ENCODE measurements at places on chromosomes 16 and 17.

DNA sequence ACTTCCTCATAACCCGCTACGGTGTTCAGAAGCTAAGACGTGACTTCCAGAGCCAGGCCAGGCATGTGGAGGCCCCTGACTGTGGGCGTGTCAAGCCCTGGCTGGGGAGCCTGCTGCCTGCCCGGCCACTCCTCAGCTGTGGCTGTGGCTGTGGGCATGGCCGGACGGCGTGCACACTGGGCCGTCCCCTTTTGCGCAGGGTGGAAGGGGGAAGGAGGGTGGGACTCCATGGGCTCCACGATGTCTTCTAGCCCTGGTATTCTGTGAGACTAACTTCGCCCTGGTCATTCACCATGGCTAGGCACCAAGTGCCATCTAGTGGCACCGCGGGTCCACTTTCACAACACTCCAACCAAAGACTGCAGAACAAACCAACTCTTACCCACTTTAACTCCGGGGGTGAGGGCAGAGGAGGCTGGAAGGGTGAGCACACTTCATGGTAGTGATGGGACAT lies 67.9 kb downstream of the N4BP1 start:
- no peak for DNase-seq

- no peak for DNase-seq
These were observed 35.3 kb downstream of the PRMT7 start for GRCh38 chr16:68345958-68346635.

DNA sequence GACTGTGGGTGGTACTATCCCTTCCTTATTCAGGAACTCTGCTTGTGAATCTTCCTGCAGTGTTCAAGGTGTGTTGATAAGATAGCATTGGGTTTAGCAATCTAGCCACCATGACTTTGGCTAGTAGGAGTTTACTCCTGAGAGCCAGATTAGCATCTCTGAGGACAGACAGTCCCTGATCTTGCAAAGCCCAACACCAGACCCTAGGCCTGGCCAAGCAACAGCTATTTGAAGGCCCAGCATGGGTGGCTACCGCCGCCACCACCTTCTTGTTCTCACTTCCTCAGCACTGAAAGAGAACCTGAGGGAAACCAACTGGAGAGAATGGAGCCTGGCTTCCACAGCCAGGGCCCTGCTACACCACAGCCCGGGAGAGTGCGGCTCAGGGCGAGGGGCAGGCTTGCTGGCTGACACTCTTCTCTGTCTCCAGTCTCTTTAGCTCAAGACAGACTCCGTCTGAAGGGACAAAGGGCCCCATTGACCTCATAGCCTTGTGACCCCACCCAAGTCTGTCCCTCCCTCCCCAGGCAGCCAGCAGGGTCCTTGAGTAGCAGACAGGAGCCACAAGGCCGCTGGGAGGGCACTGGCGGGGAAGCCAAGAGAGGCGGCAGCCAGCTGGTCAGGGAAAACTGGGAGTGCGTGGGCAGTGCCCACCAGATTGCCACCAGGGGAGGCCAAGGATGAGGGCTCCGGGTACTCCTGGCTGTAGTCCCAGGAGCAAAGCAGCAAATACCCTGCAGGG lies 10.9 kb upstream of the ARHGAP23 start:
- DNase-seq, result no peak

DNA sequence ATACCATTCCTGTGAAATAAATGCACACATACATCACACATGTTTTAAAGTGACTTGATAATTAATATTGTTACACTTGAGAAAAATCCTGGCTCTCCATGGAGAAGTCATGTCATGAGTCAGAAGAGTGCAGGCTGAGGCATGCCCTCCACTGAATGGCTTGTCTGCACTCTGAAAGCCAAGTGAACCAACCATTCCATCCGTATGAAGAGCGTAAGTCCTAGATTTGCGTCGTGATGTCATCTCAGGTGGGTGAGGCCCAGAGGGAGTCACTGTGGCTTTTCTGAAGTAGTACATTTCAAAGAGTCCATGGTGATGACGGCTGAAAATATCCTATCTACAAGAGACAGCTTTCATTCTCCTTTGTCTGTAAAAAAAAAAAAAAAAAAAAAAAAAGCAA lies 83.5 kb upstream of the IRX5 start:
- DNase-seq, result no peak

GRCh38 chr17:57696050-57696449 lies 49.0 kb downstream of the CCDC182 start:
- DNase-seq, result no peak

DNA sequence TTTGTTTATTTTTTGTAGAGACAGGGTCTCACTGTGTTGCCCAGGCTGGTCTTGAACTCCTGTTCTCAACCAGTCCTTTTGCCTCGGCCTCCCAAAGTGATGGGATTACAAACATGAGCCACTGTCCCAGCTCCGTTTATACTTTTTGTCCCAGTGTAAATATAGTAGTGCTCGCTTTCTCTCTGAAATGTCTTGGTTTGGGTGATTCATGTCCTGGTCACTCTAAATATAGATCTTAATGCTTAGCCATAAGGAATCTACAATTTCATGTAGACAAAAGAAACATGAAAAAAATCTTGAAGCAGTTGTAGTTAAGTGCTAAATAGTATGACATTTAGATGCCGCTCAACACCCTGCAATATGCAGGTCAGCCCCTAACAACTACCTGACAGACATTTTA lies 126.9 kb downstream of the KATNIP start:
- no peak for DNase-seq

- no peak for DNase-seq
These were observed 190.3 kb downstream of the KIF2B start for GRCh38 chr17:54013072-54013471.

DNA sequence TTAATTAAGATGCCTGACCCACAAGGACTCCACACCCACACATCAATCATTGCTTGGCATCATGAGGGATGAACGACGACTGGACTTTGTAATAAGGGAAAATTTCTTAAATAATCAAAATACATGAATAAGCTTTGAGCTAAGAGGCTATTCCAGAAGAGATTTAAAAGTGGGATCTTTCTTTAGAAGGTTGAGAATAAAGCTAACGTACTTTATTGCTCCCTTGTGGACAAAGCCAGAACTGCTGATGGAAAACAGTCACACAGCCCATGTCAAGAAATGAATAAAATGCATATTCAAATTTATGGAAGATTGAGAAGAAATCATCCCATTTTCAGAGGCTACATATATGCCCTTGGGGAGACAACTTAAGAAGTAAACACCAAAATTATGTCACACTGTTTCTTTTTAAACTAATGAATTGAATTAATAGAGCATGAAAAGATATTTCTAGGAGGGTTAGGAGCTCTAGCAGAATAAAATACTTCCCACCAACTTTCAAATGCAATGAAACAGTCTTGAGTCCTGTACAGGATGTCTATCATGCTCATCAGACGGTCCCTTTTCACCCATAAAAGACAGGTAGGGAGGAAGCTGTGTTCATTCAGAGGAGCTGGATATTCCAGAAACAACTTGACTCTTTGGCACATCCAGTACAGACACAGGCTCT lies 60.2 kb upstream of the PHOSPHO1 start:
- no peak for DNase-seq

DNA sequence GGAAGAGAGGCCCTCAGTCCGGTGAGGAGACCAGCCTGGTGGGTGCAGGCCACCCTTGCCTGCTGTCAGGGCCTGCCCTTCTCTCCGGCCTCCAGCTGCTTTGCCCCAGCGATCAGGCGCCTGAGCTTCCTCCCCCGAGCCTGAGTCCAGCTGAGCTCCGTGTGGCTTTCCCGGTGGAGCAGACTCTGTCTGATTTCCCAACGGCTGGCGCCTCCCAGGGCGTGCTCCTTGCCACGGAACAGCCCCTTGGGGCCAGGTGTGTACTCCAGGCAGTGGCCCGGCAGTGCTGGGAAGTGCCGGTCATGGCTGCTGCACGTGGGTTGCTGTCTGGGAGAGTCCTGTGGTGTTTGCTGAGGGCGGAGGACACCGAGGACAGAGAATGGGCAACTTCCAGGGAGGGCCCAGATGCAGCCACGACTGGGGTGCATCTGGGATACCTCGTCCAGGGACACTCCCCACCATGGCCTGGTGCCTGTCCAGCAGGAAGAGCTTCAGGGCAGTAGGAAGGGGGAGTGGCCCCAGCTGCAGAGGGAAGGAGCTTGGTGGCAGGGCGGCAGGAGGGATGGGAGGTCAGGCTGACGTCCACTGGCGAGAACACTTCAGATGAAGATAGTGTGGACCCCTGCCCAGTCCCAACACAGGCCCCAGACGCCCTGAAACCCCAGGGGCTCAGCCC lies 22.5 kb downstream of the METRNL start:
- DNase-seq, result no peak

DNA sequence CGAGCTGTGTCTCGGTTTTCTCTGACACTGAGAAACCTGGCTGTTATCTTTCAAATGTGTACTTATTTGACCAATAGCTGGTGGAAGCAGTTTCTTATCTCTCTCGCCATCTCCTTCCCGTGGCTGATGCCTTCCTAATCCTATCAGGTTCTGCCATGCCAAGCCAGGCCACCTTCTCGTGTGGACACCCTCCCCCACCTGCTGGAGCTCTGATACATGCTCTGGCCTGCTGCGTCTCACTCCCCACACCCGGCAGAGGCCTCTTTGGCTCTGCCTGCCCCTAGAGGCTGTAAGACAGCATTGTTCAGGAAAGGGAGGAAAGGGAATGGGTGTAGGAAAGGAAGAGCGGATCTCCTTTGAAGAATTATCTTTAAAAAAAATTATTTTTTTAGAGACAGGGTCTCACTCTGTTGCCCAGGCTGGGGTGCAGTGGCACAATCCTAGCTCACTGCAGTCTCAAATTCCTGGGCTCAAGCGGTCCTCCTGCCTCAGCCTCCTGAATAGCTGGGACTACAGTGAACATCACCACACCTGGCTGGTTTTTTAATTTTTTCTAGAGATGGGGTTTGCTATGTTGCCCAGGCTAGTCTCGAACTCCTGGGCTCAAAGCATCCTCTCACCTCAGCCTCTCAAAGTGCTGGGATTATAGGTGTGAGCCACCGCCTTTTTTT lies 7.5 kb upstream of the ARMC5 start:
- no peak for DNase-seq

- no peak for DNase-seq
These were observed 128.4 kb downstream of the CDH11 start for GRCh38 chr16:64993464-64993863.

GRCh38 chr17:71192039-71192555 lies 928.7 kb upstream of the SOX9 start:
- no peak for DNase-seq

GRCh38 chr16:26765087-26765486 lies 301.6 kb upstream of the C16orf82 start:
- no peak for DNase-seq

- no peak for DNase-seq
These were observed 35.2 kb downstream of the MBTD1 start for GRCh38 chr17:51224402-51225262.

DNA sequence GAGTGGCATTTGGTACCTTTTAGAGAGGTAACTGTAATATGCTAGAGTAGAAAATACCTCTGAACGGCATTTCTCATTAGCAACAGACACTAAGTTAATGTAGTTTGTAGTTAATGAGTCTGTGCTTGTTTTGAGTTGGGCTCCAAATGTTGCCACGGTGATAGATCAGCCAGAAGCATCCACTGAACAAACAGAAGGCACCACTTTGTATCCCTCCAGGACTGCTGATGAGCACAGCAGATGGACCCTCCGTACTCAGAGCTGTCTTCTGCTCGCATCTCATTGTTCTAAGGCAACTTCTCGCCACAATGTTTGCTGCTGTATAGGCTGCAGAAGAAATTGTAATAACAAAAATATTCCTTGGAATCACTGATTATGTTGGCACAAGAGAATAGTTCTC lies 56.1 kb downstream of the TNRC6C start:
- no peak for DNase-seq

- DNase-seq, result no peak
These were observed 16.0 kb upstream of the SPPL2C start for GRCh38 chr17:45828582-45829133.

DNA sequence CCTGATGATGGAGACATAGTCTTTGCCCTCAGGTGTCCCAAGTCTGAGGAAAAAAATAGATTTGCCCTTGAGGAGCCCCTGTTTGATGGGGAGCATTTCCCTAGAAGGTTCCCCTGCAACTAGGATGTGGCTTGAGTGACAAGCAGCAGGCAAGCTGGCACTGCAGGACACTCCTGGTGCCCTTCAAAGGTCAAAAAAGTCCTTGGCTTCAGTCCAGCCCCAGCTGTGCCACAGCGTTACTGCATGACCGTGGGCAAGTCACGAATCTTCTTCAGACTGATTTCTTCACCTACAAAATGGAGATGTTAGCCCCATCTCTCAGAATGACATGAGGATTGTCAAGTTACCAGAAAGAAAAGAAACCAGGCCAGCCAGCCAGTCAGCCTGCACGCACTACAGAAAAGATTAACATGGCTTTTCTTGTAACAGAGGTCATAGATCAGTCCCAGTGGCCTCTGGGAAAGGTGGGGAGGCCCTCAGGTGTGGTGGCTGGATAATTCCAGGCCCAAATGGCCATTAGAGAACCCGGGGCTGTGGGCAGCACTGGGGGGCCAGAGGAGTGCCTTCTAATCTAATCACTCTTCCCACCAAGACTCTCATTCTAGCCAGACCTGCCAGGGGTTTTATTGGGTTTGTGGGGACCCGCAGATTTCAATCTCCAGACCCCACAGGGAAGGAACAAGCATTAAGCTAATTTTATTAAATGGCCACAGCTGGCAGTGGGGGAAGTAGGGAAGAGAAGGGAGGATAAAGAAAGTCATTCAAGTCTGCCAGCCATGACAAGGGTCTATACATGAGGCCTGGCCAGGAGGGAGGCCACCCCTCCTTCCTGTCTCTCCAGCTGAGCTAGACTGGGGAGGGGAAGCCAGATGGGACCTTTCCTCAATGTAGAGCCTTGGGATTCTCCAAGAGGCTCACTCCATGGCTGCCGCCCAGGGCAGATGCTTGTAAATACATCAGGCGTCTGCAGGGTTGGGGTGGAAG lies 9.7 kb upstream of the KIF18B start:
- no peak for DNase-seq

DNA sequence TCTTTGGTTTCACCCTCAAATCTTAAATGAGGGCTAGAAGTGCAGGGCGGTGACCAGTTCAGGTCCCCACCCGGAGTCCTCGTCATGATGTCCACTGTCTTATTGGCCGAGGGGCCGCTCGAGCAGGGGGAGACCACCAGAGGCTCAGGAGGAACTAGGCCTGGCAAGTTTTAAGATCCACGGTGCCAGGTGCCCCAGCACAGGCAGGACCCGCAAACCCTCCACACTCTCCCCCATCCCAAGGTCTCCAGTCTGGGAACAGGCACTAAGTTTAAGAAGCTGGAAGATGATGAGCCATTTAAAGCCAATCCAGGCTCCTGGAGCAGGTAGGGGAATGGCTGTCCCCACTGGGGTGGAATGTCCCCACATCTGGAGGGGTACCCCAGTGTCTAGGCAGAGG lies 4.1 kb downstream of the DLX3 start:
- DNase-seq, result no peak

- no peak for DNase-seq
These were observed 3.6 kb downstream of the BANP start for GRCh38 chr16:87954826-87955225.

- no peak for DNase-seq
These were observed 13.2 kb downstream of the GABARAPL2 start for GRCh38 chr16:75579281-75579834.

GRCh38 chr16:3074860-3075522 lies 9.6 kb downstream of the IL32 start:
- peak; percentile 69 for DNase-seq
